ENCODE measurements at places on chromosomes 6 and 20.

DNA sequence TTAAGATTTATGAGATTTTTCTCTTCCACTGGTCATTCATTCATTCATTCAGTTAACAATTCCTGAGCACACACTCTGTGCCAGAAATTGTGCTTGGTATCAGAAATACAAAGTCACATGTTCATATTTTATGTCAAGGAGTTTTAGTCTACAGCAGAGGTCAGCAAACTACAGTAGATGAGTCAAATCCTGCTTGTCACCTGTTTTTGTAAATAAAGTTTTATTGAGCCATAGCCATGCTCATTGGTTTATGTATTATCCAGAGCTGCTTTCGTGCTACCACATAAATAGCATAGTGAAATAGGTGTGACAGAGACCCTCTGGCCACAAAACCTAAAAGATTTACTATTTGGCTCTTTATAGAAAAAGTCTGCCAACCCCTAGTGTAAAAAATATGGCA, 46.8 kb downstream of the THEMIS start:
- DNase-seq: no peak

- no peak for DNase-seq
Measured at GRCh38 chr6:163352011-163352685, 62.4 kb upstream of the QKI start.

- DNase-seq: no peak
Measured at GRCh38 chr6:45608252-45608913, 230.6 kb upstream of the SUPT3H start.

DNA sequence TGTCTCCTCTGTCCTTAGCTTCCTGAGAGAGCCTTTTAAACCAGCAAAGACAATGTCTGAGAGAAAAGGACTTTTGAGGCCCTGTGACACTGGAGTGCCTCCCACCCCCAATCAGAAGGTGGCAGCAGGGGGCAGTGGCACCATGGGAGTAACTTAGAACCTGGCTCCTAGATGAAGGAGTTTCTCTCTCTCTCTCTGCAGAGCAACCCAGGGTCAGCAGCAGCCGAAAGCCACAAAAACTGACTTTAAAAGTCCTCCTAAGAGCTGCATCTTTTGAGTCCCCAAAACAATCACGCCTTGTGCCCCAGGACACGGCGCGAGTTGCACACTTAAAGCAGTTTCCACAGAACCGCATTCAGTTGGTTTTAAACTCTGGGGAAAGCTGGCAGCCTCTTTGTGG, 5.3 kb upstream of the TCP11 start:
- peak; percentile 56 for DNase-seq

DNA sequence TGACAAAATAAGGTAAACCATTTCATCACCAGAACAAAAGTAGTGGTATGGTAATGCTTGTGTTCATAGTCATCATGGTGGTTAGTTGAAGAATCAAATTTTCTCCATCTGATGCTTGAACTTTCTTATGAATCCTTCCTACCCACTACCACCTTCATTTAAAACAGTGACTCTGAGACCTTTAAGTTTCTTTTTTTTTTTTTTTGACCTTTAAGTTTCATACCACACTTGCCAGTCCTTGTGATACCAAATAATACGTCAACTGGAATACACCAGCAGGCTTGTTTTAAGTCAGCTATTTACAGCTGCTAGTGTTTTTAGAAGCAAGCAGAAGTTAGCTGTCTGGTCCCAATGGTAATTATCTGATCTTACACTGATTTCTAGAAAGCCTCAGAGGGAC, 413.4 kb upstream of the SOX4 start:
- no peak for DNase-seq

DNA sequence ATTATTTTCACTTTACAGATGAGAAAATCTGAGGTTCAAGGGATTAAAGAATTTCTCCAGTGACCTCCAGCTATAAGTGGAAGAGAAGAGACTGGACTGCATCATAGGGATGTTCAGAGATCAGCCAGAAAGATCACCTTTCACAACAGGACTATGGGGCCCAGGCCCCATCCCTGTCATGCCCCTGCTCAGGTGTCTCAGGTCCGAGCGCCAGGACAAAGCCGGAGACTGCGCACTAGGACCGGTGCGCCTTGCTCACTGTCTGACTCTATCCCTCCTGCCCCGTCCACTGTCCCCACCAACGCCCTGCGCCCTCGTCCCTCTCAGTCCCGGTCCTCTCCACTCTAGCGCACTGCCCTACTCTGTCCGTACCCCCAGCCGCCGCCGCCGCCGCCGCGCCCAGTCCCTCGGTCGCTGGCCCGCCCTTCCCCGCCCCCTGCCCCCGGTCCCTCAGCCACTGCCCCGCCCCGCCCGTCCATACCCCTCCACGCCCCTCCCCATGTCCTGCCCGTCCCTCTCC, 521 bp upstream of the RAD21L1 start:
- DNase-seq: no peak
